ENCODE measurements at places on chromosomes 12 and 14.

DNA sequence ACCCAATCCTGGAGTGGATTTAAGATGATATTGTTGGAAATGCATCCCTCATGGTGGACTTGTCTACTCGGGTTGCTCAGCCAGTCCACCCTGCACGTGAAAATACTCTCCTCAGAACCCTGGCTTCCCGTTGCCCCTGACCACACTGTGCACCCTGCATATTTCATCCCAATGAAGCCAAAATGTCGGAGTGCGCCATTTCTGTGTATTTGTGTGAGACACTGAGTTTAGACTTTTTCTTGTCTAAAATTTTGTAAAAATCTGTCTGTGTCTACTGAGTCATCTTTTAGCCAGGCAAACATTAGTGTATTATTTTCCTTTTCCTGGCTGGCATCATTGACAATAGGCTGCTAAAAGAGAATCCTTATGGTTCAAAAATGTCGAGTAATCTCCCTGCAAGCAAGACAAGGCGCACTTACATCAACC is 485 bp upstream of the PNMA1 start:
- DNase-seq: no peak

- DNase-seq: no peak
Observed at GRCh38 chr12:51917746-51918453, 10.6 kb downstream of the ACVRL1 start.

- no peak for DNase-seq
Observed at GRCh38 chr12:115691123-115691522, 586.4 kb downstream of the MED13L start.

DNA sequence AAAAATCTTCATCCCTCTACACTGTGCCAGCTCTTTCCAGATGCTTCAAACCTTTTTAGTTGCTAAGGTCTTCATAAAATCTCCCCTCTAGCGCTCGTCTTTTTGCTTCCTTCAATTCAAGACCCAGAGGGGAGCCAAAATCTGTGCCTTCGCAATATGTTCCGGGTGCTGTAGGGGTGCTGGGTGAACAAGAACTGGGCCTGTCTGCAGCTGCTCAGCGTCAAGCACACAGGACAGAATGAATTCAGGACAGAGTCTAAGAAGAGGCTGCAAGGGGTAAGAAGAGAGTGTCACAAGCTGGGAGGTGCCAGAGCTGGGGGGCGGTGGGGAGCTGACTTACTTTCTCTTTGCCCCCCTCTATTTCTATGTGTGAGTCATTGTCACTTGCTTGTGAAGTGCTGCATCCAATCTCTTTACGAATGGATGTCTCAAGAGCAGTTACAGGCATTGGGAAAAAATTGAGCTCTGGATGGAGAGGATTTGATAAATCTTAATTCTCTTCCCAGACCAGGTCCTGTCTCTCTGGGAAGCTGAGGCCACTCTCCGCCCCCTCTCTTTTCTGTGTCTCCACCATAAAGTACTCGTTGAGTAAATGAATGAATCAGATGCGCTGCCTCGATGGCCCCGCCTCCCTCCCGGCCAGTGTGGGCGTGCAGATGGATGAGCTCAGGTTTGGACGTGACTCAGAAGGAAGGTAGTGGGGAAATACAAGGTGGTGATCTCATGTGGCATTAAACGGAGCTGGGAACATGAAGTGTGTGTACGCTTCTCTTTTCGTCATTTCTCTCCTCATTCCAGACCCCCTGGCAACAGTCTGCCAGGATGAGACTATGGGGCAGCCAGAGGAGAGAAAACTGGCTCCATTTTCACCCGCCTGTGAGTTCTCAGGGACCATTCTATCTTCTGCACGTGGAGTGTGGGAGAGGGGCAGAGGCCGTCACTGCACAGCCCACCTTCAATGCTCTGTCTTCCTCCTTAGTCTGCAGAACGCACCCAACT is 91.3 kb downstream of the TSPAN9 start:
- peak; percentile 7 for DNase-seq

- no peak for DNase-seq
Observed at GRCh38 chr14:53655080-53655785, 301.4 kb downstream of the BMP4 start.

DNA sequence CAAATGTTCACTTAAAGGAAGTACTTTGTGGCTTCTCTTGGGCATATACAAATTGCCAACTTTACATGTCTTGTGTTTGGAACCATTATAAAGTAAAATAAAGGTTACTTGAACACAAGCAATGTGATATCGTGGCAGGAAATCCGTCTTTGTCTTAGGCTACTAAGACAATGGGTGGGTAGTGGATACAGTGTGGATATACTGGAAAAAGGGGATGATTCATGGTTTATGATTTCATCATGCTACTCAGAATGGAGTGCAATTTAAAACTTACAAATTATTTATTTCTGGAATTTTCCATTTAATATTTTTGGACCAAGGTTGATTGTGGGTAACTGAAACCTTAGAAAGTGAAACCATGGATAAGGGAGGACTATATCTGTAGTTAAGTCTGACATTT is 48.4 kb downstream of the MYRFL start:
- DNase-seq: no peak
